ENCODE measurements at places on chromosomes 5 and 9.

DNA sequence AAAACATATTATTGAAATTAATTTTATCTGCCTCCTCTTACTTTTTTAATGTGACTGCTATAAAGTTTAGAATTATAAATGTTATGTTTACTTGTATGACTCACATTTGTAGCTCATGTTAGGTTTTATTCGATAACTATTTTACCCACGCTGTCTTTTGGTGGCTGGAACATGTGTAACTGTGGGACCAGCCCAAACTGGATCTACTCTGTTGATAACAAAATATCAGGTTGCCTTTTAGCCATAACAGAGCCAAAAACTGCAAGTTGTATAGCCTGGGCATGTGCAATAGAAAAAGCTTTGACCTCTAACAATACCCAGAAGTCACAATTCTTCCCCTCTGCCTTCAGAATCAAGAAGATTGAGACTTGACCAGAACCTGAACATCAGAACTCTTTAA is 356.5 kb downstream of the PRELID2 start:
- no peak for DNase-seq

GRCh38 chr9:35195683-35196082 is 33.9 kb downstream of the UNC13B start:
- DNase-seq = no peak

DNA sequence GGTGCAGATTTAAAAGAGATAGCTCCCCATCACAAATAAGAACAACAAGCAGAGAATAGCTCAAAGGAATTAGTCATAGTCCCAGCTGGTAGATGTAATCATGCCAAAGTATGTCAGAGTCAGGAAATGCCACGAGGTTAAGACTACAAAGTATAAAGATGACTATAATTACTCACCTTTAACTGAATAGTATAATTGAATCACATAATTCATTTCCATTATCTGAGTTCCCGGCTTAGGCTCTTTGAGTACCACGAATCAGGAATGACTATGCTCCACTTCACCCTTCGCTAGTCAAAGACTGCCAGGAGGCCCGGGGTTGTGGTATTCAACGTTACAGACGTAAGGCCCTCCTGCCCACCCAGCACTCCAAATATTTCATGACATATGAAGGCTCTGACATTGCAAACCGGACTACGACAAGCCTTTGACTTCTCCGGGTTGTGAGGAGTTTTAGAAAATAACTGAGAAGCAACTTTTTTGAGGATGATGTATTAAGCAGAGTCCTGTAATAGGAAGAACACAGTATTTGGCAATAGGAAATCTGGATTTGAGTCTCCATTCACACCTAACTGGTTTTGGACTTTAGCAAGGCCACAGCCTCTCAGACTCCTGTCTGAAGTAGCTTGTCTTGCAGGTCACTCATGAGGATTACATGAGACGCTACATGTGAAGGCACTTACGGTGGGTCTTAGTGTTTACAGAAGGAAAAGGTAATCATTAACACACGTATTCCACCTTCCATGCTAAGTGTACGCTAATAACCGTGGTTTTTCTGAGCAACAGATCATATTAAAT is 64.6 kb downstream of the ENC1 start:
- DNase-seq = no peak

DNA sequence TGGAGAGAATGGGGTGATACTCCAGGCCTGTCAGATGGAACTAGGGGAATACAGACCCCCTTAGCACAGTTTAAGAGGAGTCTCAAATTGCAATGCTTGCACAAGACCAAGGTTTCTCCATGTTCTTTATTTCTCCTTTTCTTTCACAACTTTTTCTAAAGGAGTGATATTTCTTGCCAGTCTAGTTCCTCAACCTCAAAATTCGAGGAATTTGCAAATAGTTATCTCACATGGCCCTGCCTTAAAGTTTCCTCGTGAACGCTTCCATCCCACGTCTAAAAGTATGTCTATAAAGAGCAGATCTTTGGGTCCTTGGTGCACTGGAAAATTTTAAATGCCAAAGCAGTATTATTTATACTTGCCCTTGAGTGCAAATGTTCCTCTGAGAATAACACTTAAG is 373.8 kb upstream of the KLF4 start:
- no peak for DNase-seq

- DNase-seq = peak; percentile 55
These were observed 36.4 kb downstream of the GGTA1 start for GRCh38 chr9:121463026-121463807.

DNA sequence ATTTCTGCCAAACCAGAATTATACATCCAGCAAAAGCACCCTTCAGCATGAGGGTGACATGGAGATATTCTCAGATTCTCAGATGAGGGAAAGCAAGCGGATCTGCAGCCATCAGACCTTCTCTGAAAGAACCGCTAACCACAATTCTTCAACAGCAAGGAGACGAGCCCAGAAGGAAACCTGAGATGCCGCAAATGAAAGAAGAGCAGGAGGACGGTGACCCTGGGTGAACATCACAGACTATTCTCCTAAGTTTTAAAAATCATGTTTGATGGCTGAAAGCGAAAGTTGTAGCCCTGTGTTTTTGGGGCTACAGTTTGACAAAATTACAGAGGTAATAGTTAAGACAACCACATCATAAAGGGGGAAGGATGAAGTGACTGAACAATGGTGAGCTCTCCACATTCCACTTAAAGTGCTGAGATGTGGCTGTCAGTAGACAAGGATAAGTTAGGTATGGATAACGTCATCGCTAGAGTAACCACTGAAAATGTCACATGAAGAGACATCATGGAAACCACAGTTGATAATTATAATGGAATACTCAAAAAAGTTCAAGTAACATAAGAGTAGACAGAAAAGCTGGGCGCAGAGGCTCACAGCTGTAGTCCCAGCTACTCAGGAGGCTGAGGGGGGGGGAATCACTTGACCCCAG is 31.5 kb upstream of the NSMF start:
- DNase-seq = no peak

DNA sequence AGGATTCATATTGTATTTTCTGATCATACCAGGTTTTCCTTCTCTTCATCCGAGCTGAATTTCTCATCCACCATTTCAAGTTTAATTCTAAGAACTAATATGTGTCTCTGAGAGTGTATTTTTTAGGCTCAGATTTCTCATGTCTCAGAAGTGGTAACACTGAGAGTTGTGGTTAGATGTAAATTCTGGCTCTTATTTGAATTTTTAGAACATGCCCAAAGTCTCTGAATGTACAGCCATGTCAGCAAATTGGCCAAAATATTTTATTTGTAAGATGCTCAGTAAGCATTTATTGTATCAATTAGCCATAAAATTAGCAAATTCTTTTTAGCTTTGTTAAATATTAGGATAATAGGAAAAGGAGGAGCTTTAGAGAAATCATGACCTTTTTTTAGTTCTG is 16.6 kb downstream of the SV2C start:
- DNase-seq = no peak

GRCh38 chr5:103340717-103341388 is 82.3 kb downstream of the MACIR start:
- no peak for DNase-seq

DNA sequence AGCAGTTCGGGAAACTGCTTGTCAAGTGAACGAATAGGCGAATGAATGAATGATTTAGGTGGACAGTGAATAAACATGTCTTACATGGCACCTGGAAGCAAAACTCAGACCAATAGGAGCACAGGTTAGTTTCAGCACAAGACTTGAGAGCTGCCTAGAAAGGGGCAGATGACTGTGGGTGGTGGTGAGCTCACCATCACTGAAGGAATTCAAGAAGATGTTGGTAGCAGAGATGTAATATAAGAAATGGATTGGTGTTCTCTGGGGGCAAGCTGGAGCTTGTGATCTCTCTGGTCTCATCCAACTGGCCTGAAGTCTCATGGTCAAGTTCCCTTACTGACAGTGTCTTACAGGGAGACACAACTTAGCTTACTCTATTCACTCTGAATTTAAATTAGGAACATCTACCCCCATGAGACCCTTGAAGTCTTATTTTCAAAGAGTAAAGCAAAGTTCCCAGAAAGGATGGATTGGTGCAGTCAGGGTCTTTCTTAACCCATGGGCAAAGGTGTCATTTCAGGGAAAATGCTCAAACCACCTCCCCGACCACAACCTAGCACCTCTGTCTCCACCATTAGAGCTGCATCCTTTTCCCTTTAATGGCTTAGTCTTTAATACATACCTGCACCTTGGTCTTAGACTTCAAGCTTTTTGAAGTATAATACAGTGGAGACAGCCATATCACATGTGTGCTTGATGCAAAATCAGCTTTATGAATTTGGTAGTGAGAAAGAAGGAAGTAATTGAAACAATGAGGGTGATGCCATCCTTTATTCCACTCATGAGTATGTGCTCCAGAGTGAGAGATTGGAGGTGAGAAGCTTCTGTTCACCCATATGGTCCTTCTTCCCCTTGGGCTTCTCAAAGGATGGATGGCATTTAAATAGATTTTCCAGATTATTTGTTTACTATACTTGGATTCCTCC is 5.1 kb downstream of the LCP2 start:
- no peak for DNase-seq

GRCh38 chr5:65141493-65141892 is 340.2 kb downstream of the ADAMTS6 start:
- DNase-seq = no peak

GRCh38 chr5:40390281-40391149 is 289.2 kb upstream of the PTGER4 start:
- DNase-seq = no peak

GRCh38 chr9:90629991-90630390 is 12.6 kb downstream of the DIRAS2 start:
- DNase-seq = no peak

GRCh38 chr9:135883410-135884089 is 23.8 kb downstream of the CAMSAP1 start:
- no peak for DNase-seq

DNA sequence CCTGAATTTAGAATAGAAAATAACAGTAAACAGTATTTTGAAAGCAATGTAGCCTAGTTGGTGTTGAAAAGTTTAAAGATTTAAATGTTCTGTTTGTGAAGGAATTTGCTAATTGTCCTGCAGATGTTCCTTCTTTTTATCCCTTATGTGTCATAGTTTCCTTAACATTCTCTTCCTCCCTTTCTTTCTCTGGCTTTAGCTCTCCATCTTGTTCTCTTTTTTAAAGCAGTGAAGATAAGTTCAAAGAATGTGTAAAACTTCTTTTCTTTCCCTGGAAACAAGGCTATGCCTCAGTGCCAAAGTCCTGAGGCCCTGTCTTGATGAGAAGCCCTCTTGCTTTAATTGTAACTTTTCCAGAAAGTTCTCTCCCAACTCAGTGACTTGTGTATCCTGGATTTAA is 24.4 kb upstream of the GAS1 start:
- no peak for DNase-seq

DNA sequence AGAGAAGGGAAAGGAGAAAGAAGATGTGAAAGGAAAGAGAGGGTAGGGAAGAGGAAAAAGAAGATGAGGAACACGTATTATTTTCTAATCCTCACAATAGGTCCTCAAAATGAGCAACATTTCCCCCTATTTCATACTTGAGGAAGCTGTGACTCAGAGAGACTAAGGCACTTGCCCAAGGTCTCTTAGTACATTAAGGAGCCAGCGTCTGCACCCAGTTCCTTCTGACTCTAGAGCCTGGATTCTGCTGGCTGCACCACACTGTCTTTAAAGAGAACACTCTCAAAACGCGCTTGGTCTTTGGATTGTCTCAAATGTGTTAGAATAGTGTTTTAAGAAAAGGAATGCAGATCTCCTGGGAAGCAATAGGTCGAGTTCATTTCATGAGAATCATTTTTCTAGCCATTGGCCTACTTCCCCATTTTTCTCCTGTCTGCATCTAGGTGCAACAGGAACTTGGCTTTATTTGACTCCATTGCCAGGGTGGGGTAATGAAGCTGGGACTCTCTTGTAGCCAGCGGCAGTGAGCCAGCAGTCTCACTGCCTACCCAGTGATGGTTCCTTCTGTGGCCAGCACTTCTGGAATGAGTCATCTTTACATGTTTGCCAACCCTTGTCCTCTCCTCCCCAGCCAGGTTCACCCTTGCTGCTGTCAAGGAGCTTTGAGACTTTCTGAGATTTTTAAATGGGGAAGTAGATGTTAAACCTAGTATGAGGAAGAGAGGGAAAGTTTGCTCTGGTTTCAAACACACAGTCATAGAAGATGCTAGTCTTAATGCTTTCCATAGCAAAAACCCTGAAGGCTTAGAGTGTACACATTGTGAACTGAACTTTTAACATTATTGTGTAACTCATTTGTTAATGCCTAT is 82.7 kb downstream of the DOCK8 start:
- DNase-seq = peak; percentile 38

DNA sequence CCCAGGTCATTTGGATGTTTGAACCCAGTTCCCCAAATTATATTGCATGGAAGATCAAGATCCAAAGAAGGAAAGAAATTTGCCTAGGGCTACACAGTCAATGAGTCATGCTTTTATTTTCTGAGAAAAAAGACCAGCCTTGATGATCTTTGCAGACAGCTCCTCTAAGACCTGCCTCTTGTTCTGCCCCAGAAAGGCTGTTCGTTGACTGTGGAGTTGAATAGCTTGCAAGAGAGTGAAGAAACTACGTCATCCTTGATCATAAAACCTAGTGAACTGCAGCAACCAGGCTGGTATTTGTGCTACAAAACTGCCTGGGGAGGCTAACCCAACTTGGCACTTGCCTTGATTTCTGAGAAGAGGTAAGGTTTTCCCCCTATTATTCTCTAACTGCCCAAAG is 263.9 kb downstream of the PAPPA start:
- DNase-seq = no peak

DNA sequence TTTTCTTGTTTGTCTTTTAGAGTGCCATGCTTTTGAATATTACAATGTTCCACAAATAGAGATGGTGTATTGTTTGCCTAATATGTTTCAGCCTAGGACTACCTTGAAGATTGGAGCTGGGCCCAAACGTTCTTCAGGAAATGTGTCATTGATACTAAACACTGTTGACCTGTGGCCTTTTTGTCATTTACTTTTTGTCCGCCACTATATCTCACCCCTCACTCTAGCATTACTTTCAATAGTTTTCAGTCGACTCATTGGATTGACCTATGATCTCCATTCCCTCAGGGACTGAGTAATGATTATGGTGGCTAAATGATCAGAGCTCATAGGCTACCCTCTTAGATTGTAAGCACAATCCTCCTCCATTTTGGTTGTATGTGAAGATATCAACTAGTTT is 115.8 kb downstream of the NUDT12 start:
- no peak for DNase-seq

DNA sequence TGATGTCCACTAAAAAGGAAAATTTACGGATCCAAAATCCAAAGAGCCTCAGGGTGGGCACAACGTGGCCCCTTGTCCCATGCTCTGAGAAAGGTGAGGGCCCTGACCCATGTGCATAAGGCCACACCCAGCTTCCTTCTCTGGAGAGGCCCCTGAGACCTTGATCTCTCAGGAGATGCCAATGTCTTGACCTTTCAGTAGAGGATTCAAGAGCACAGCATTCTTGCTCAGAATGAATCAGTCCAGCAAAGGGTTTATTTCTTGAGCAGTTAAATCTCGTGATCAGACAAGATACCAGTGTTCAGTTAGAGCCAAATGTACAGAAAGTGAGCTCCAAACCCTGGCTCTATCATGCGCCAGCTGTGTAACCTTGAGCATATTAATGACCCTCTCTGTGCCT is 115.9 kb upstream of the DAPK1 start:
- no peak for DNase-seq

- no peak for DNase-seq
These were observed 18.8 kb upstream of the PPARGC1B start for GRCh38 chr5:149711338-149711737.

GRCh38 chr9:113992276-113992951 is 85.7 kb downstream of the AMBP start:
- DNase-seq = peak; percentile 85

Data from tibial artery (tissue), 4 donors.